HFFc6 (cell line): ENCODE measurements at places on chromosomes 3 and 15.

- DNase-seq = no peak
Measured at GRCh38 chr15:56094171-56094570, 100.8 kb upstream of the NEDD4 start.

DNA sequence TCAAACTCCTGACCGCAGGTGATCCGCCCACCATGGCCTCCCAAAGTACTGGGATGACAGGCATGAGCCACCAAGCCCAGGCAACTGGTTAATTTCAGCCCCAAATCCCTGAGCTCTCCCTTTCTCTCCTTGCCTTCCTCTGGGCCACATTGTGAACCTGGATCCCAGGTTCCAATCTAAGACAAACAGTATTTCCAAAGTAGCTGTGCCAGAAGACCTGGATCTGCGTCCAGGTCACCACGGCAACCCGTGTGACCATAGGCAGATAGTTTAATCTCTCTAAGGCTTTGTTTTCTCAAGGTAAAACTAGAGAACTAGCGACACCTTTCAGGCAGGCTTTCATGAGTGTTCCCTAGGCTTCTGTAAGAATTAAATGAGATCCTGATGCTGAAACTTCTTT lies 5.9 kb upstream of the RBPMS2 start:
- no peak for DNase-seq

DNA sequence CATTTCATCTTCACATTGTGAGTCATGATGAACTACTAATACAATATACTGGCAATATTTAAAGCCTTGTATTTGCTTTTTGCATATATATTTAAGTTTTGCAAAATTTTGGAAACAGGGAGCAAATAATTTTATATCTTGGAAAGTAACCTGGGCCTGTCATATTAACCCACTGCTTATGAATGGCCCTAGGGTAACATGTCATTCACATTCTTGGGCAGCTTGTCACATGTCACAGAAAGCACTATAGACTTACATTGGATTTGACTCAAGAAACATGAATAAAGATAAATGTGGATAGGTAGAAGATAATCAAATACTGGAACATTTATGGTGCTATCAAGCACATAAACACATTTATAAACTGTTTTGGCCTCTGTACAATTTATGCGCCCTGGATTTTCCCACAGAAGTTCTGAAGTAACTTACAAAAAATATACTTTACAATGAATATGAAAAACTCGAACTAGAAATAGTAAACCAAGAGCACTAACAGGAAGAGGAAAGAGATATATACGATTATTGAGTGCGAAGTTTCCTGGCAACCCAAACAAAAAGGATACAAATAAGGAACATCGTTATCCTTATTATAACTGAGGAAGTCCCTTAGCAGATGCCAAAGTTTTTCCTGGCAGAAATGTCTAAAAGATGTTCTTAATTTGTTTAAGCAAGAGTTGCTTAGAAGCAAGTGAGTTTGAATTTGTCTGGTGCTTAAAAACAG lies 257.2 kb downstream of the RBMS3 start:
- DNase-seq = no peak

- no peak for DNase-seq
Measured at GRCh38 chr3:58143417-58144055, 67.2 kb downstream of the DNASE1L3 start.

DNA sequence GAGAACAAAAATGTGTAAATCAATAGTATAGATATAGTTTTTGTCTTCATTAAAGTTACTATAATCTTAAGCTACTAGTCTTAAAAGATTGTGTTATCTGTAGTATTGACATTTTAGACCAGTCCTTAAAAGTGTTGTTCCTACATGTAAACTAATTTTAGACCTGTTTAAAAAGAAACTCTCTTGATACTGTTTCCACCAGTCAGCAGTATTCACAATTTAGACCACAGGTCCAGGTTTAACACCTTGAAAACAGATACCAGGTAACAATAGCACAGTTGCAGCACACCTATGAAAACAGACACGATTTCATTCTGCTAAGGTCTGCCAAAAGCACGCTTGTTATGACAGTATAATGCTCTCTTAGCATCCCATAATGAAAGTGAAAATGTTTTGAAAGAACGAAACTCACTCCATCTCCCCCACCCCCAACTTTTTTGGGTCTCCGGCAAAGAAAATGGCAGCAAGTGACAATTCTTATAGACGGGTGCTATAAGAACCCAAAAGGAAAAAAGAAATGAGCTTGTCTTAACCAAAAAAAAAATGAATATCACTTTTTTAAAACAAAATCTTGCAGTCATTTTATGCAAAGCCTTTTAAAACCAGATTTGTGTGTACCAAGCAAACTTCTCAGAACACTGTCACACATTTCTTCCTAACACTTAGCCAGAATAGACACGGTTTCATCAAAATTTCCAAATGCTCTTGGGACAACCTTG lies 1.6 kb downstream of the EIF4E3 start:
- DNase-seq = no peak

DNA sequence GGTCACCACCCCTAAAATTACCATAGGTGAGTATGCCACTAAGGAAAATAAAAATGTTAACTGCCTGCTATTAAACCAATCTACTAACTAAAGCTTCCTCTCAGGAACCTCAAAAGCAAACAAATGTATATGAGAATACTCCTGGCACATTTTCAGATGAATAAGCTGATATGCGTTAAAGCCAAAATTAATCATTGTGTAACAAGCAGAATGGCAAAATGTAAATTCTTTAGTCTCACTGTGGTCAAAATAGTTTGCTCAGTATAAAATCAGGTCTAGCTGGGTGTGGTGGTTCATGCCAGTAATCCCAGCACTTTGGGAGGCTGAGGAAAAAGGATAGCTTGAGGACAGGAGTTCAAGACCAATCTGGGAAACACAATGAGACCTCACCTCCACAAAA lies 53.6 kb downstream of the SUMF1 start:
- peak; percentile 20 for DNase-seq

DNA sequence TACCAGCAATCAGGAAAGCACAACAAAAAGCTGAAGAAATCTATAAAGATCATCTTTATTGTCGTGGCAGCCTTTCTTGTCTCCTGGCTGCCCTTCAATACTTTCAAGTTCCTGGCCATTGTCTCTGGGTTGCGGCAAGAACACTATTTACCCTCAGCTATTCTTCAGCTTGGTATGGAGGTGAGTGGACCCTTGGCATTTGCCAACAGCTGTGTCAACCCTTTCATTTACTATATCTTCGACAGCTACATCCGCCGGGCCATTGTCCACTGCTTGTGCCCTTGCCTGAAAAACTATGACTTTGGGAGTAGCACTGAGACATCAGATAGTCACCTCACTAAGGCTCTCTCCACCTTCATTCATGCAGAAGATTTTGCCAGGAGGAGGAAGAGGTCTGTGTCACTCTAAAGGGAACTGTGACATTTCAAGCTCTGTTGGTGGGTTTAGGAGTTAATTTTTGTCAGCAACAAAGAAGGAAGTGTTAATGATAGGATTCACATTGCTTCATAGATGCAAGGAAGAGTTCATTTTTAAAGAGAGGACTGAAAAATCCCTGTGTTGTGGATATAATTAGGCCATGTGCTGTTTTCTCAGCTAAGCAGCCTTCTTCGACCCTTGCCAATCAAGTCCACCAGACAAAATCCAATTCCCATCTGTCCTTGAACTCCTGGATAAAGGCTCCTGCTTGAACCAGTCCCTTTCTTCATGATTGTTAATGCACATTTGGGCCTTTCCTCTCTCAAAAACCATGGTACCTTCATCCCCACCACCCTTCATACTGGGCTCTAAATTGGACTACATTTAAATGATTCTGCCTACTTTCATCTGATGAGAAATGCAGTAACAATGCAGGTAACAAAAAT lies 1.2 kb downstream of the GPR15 start:
- DNase-seq = no peak

GRCh38 chr15:74123131-74123429 lies 7.3 kb upstream of the ISLR2 start:
- DNase-seq = no peak

GRCh38 chr3:30631243-30631904 lies 25.0 kb downstream of the TGFBR2 start:
- DNase-seq = peak; percentile 32

- DNase-seq = peak; percentile 12
Measured at GRCh38 chr3:179969525-179969924, 67.2 kb downstream of the PEX5L start.

GRCh38 chr3:5347486-5347885 lies 160.0 kb downstream of the EDEM1 start:
- DNase-seq = no peak

DNA sequence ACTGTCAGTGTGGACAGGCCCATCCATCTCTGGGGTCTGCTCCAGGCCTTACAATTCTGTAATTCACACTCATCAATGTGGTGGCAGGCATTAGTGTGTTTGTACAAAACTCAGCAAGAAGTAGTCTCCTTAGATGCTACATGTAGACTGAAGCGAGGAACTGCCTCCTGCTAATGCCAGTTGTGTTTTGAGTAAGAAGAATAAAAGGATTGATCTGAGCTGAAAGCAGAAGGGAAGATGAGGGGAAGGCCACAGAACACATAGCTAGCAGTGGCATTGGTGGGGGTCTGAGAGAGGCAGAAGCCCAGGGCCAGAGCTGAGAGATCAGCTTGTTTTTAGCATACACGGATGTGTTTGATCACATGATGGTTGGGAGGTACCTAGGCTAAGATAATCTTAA lies 144.1 kb downstream of the TIGIT start:
- DNase-seq = no peak

- DNase-seq = peak; percentile 73
Measured at GRCh38 chr3:135965506-135966270, at the start of gene PPP2R3A. PPP2R3A (plus strand) TSS chr3:135965728; CDS start chr3:136001499, 35,771 bp downstream.

GRCh38 chr3:168961271-168961670 lies 702.2 kb downstream of the MECOM start:
- DNase-seq = no peak

GRCh38 chr3:8875836-8876235 lies 87.4 kb downstream of the RAD18 start:
- DNase-seq = no peak

DNA sequence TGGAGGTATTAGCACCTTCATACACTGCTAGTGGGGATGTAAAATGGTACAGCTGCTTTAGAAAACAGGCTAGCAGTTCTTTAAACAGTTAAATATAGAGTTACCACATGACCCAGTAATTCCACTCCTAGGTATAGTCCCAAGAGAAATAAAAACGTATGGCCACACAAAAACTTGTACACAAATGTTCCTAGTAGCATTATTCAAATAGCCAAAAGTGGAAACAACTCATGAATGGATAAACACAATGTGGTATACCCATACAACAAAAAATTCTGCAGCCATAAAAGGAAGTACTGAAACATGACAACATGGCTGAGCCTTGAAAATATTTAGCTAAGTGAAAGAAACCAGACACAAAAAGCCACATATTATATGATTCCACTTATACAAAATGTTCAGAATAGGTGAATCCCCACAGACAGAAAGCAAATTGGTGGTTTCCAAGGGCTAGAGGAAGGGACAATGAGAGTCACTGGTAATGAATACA lies 40.8 kb upstream of the KLF13 start:
- no peak for DNase-seq

DNA sequence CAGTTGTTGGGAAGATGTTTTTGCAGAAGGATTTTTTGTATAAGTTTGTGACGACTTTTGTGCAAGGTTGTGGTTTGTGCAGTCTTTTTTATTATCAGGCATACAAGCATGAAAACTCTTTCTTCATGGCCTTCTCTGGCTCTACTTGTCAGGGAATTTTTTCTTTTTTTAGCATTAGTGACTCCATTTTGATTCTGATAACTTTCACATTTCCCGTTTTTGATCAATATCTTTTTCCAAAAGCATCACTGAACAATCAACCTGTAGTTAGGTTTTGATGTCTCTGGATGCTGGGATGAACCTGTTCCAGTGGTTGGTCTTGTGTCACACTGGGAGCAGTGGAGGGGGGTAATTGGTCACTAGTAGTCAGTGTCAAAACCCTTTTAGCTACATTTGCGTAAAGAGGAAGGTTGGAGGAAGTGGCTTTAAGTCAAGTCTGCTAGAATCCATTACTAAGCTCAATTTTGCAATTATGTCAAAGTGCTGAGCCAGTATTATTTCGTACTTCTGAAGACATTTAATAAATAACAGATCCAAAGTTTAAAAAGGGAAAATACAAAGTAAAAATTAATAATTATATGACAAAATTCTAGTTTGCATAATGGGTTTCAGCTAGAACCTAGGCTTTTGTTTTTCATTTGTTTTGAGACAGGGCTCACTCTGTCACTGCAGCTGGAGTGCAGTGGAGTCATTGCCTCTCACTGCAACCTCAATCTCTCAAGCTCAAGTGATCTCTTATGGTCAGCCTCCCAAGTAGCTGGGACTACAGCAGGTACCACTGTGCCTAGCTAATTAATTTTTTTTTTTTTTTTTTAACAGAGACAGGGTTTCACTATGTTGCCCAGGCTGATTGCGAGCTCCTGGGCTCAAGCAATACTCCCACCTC lies 18.8 kb upstream of the CFAP161 start:
- DNase-seq = no peak

GRCh38 chr3:150751781-150752263 lies 11.1 kb downstream of the SIAH2 start:
- no peak for DNase-seq

- peak; percentile 69 for DNase-seq
Measured at GRCh38 chr3:64244011-64244942, 19.0 kb upstream of the PRICKLE2 start.

DNA sequence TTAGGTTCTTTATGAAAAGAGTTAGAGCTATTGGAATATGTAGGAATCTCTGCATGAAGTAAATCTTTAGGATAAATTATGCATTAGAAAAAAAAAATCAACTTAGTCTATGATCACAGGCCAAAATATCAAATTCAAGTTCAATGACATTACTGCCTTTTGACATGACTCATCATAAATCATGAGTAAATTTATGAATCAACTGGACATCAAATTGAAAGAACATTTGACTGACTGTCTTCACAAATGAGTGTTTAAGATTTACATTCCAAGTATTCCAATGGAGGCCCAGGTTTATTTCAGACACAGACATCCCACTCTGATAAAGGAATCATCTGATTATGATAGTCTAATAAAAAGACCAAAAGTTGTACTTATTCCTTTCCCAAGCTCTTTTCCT lies 192.8 kb upstream of the TTC14 start:
- no peak for DNase-seq

- no peak for DNase-seq
Measured at GRCh38 chr15:67750371-67750770, 74.9 kb upstream of the SKOR1 start.

DNA sequence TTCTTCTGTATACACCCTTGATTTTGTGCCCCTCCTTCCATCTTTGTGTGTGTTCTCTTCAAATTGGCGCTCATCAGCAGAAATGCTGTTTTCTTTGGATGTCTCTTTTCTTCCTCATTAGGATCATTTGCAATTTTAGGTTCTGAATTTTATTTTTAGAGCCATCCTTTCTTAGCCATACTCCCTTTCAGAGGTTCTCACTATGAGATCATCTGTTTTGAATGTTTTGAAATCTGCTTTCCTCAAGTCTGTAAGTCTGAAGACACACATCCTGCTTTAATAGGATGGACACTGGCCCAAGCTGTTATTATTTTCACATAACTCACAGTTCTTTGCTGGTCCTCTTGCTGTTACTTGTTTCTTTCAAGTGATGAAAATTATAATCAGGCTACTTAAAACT lies 124.8 kb downstream of the BDH1 start:
- DNase-seq = peak; percentile 30

GRCh38 chr3:80994085-80994665 lies 767.3 kb downstream of the GBE1 start:
- no peak for DNase-seq
